ENCODE measurements at places on chromosomes 7 and 10. TPM values are rescaled to one million over a fixed set of nuclear protein-coding genes. Genes with fewer than 3 reads are reported as not detected.
A peak's percentile ranks its signal among the peaks of the same experiment; 100 is the strongest.

DNA sequence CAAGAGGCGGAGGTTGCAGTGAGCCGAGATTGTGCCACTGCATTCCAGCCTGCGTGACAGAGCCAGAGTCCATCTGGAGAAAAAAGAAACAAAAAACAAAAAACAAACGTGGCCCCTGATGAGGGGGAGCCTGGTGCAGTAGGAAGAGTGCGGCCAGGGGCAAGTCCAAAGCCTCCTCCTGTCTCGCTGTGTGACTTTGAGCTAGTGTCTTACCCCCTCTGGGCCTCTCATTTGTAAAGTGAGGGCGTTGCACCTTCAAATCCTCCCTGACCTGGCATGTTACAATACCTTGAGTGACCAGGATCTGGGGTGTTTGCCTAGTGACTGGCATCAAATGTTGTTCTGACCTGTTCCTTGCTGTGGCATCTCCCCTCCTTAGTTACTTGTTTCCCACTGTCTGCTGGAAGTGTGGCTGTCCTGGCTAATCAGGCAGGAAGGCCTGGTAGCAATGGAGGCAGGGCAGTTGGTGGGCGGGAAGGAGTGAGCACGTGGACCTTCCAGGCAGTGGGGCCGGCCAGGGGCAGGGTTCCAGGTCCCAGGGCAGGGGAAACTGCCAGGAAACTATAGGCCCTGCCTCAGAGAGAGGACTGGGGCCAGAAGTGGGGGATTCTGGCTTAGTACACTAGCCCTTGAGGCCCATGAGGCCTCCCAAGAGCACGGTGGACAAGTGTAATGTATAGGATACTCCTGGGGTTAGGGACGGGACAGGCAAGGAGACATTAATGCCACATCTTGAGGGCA, 24.5 kb upstream of the GOLGA7B start:
- H3K27ac ChIP-seq, result no peak overlapping the region
- H3K27me3 ChIP-seq, result no peaks in the 10 kb centered on the region
- H3K4me3 ChIP-seq, result no peak overlapping the region
- no peaks in the 10 kb centered on the region for H3K36me3 ChIP-seq

Gene MXI1
- 20.9 TPM for polyA plus RNA-seq

GRCh38 chr10:60732198-60732806, 46.0 kb upstream of the CDK1 start:
- H3K27ac ChIP-seq, result peak overlapping the region; percentile 95
- peak overlapping the region; percentile 92 for H3K4me3 ChIP-seq
- no peaks in the 10 kb centered on the region for H3K36me3 ChIP-seq
- no peaks in the 10 kb centered on the region for H3K27me3 ChIP-seq
- peak; percentile 23 for DNase-seq

DNA sequence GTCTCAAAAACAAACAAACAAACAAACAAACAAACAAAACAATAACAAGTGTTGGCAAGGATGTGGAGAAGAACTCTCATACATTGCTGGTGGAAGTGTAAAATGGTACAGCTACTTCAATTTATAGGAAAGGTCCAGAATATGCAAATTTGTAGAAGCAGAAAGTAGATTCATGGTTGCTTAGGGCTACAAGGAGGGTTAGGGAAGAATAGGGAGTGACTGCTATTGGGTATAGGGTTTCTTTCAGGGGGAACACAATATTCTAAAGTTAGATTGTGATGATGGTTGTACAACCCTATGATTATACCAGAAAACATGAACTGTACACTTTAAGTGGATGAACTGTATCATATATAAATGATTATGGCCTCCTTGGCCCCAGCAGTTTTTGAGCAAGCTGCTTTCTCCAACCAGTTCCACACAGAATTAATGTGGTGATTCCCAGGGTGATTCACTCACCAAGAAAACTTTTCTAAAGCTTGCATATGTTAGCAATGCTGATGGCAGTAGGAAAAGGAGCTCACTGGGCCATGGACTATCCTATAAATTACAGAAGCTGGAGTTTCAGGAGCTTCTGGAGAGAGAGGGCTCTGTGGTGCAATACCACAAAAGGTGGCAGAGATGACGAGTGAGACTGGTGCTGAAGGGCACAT, 52.8 kb upstream of the KCNIP2 start:
- no peaks in the 10 kb centered on the region for H3K27me3 ChIP-seq
- no peak for DNase-seq
- H3K4me1 ChIP-seq, result peaks cover 28% of the 10 kb centered on the region
- no peak overlapping the region for H3K27ac ChIP-seq

DNA sequence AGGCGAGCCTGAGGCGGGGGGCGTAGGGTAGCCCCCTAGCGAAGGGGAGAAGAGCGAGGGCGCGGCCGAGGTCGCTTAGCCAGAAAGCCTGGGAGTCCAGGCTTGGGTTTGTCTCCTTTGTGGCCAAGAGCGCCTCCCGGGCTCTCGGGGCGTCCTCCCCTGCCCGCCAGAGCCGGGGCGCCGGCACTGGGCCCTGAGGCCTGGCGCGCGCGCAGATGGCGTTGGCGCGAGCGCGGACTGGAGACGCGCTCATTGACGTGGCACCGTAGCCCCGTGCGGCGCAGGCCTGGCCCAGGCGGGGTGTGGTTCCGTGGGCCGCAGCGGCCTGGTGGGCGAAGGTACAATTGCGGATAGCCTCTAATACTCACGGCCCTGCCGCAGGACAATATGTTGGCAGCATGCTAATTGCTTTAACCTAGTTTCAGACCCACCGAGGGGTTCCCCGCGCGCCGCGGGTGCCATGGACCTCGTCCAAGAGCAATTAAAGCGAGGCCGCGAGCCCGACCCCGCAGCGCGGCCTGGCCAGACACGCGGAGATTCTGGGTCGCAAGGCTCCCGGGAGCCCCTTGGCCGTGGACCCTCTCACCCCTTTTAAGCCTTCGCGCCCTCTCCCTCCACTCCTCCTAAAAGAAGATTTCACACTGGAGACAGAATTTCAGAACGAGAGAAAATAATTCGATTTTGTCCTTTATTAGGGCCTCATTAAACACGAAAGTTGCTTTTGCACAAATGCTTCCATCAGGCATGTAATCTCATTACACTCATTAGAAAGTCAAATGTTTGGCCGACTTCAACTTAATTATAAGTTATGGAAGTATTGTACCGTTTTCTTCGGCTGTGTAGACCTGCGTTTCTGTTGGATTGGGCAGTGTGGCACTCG, 3.1 kb downstream of the PTF1A start:
- H3K4me3 ChIP-seq, result no peak overlapping the region
- peaks cover 2% of the 10 kb centered on the region for H3K4me1 ChIP-seq
- H3K27me3 ChIP-seq, result peaks cover 42% of the 10 kb centered on the region

- H3K27ac ChIP-seq, result no peak overlapping the region
- no peaks in the 10 kb centered on the region for H3K36me3 ChIP-seq
- peaks cover 13% of the 10 kb centered on the region for H3K27me3 ChIP-seq
- H3K4me1 ChIP-seq, result peaks cover 19% of the 10 kb centered on the region
- DNase-seq, result no peak
- no peak overlapping the region for H3K4me3 ChIP-seq
Measured at GRCh38 chr10:11707624-11708350, 34.4 kb upstream of the ECHDC3 start.

GRCh38 chr7:53993224-53993623, 549.0 kb upstream of the VSTM2A start:
- H3K4me3 ChIP-seq, result no peak overlapping the region
- no peak for DNase-seq
- H3K27me3 ChIP-seq, result no peaks in the 10 kb centered on the region
- H3K4me1 ChIP-seq, result no peaks in the 10 kb centered on the region
- no peaks in the 10 kb centered on the region for H3K36me3 ChIP-seq

Gene LRCH4
- polyA plus RNA-seq, result 131 TPM

DNA sequence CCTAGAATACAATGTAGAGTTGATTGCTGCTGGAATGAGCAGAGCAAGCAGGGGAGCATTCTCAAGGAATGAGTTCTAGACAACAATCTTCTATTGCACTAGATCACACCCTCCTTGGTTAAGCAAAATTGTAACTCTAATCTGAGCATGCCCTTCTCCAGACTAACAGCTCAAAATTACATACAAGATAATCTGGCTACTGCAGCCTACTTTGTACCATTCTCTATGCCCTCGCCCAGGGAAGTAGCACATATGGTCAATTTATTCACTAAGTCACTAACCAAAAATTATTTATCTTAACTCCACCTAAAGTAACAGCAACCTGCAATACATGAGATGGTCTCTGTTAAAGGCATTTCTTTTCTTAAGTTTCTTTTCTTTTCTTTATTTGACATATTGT, 42.5 kb upstream of the KCTD7 start:
- no peaks in the 10 kb centered on the region for H3K27me3 ChIP-seq
- no peaks in the 10 kb centered on the region for H3K36me3 ChIP-seq
- no peak for DNase-seq
- peak overlapping the region; percentile 52 for H3K27ac ChIP-seq

Gene FAM25C
- not detected for polyA plus RNA-seq

Gene MRPS17
- 18.0 TPM for polyA plus RNA-seq

DNA sequence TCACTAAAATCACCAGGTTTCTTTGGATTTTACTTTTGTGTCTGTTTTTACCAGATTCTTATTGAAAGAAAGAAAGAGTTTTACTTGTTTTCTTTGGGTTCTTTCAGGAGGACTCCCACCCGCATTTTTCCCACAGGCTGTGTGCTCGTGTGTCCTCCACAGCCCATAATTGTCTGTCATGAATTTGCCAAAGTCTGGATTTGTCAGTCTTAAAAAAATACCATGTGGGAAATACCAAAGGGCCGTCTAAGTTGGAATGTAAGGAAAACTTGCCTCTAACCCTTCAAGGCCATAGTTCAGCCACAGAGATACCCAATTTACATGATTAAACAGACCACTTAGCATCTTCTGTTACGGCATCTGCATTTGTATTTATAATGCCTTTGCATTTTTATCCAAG, 41.3 kb upstream of the INHBA start:
- no peak for DNase-seq
- H3K4me3 ChIP-seq, result no peak overlapping the region
- H3K36me3 ChIP-seq, result no peaks in the 10 kb centered on the region
- H3K27me3 ChIP-seq, result peaks cover 7% of the 10 kb centered on the region

Gene CYREN
- 70.1 TPM for polyA plus RNA-seq

DNA sequence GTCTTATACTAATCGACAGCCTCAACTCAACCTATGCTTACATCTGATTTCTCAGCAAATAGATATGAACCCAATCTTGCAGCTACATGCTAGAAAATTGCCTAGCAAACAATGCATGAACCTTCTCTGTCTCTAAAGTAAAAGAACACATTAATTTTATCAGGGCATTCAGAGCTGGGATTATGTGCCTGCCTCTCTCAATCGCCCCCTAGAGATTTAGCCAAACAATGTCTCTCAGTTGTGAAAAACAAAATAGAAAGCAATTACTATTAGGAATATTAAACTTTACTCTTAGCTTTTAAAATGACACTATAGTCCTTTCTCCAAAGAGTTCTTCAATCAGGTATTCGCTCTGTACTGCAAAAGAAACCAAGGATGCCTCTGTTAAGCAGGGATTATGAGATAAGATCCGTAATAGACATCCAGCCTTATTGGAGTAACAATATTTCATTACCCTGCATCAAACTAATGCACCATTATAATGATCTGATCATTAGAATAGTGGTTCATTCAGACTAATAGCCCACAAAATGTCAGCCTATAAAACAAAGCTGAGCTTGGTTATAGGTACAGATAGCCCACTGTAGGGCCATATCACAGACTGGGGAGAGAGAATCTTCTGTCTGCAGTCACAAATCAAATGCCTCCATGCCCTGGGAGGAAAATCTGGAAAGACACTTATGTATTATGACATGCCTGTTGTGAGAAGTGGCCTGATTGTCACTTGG, 736.9 kb downstream of the PARD3 start:
- H3K4me1 ChIP-seq, result no peaks in the 10 kb centered on the region
- no peaks in the 10 kb centered on the region for H3K36me3 ChIP-seq
- H3K27ac ChIP-seq, result no peak overlapping the region
- no peaks in the 10 kb centered on the region for H3K27me3 ChIP-seq

Gene GNB2
- 34.8 TPM for polyA plus RNA-seq

- H3K36me3 ChIP-seq, result no peaks in the 10 kb centered on the region
- no peak overlapping the region for H3K4me3 ChIP-seq
- H3K27me3 ChIP-seq, result peaks cover 29% of the 10 kb centered on the region
- H3K4me1 ChIP-seq, result no peaks in the 10 kb centered on the region
- no peak overlapping the region for H3K27ac ChIP-seq
- DNase-seq, result no peak
Measured at GRCh38 chr10:128837478-128837877, 629.6 kb upstream of the MGMT start.

Gene CPA5
- polyA plus RNA-seq, result 69.2 TPM

Gene COL13A1
- polyA plus RNA-seq, result not detected

Gene MDFIC
- polyA plus RNA-seq, result 56.6 TPM

Gene TMEM196
- polyA plus RNA-seq, result not detected

Gene MOGAT3
- polyA plus RNA-seq, result not detected

GRCh38 chr7:152910545-152911225, 151.1 kb downstream of the ACTR3B start:
- H3K27ac ChIP-seq, result no peak overlapping the region
- no peaks in the 10 kb centered on the region for H3K4me1 ChIP-seq
- no peaks in the 10 kb centered on the region for H3K36me3 ChIP-seq
- no peaks in the 10 kb centered on the region for H3K27me3 ChIP-seq

Gene SSBP1
- 341 TPM for polyA plus RNA-seq

- no peaks in the 10 kb centered on the region for H3K36me3 ChIP-seq
- H3K27ac ChIP-seq, result no peak overlapping the region
- DNase-seq, result no peak
- H3K27me3 ChIP-seq, result peaks cover 24% of the 10 kb centered on the region
Measured at GRCh38 chr10:117731121-117731791, 188.7 kb downstream of the EMX2 start.

Gene TLX1
- polyA plus RNA-seq, result not detected

All from naive thymus-derived CD8-positive, alpha-beta T cell (primary cell).